ENCODE measurements at places on chromosomes 7 and 10.

DNA sequence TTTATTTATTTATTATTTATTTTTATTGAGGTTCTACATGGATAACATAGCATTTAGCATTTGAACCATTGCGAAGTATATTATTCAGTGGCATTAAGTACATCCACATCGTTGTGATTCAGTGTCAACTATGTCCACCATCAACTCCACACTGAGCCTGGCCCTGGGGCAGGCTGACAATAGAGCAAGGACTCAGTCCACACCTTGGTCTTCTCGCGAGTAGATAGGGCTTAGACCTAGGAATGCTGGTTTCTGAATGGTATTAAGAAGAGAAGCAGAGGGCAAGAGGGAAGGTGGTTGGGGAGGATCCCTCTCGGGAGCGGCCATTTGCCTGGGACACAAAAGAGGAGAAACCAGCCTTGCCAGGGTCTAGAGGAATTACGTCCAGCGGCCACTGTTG is 599.2 kb upstream of the MGMT start:
- DNase-seq, result no peak

DNA sequence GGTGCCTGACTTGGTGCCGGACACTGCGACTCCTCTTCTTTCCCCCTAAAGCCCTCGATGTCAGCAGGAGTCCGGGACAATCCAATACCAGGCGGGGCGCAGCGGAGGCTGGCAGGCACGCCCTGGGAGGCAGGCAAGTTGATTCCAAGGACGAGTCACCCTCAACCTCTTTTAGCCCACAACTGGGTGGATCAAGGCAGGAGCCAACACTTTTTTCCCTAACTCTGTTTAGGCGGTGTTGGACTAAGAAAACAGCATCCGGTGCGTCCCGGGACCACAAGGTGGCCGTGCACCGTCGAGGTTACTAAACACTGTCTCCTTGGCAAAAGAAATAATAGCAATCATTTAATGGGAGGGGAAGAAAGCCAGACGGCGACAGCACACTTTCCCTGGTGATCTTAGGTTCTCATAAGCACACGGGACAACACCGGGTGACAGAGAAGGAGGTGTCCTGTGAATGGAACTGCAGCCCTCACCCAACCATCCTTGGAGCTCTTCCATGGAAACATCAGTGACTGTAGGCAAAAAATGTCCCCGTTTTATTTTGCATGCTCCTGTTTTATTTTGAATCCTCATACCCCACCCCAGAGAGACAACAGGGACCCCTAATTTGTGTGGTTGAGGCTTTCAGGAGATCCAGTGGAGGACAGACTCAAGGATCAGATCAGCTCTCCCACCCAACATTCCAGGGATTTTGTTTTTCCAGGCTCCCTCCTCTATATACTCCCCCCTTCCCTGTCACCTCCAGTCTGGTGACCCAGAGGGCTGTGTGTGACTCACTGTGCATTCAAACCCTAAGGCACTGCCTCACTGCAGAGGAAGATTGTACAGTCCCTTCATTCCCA is 1.3 kb upstream of the CALCR start:
- no peak for DNase-seq

GRCh38 chr10:30537586-30537985 is 92.0 kb downstream of the LYZL2 start:
- no peak for DNase-seq

- no peak for DNase-seq
Observed at GRCh38 chr7:12196386-12196785, 14.7 kb upstream of the TMEM106B start.

DNA sequence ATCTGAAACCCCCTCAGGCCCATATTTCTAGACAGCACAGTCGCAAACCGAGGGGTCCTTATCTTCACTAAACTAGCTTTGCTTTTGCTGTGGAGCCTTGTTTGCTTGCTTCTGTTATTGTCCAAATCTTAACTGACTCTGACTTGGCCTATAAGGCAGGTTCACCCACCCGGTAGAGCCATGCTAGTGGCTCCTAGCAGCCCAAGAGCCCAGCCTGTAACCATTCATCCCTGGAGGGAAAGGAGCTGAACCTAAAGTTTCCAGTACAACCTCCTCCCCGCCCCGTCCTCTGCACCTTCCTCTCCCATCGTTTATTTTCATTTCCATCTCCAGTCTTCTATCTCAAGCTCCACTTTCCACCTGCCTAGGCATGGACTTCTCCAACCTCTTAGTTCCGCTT is 345.7 kb downstream of the PTPRN2 start:
- no peak for DNase-seq

DNA sequence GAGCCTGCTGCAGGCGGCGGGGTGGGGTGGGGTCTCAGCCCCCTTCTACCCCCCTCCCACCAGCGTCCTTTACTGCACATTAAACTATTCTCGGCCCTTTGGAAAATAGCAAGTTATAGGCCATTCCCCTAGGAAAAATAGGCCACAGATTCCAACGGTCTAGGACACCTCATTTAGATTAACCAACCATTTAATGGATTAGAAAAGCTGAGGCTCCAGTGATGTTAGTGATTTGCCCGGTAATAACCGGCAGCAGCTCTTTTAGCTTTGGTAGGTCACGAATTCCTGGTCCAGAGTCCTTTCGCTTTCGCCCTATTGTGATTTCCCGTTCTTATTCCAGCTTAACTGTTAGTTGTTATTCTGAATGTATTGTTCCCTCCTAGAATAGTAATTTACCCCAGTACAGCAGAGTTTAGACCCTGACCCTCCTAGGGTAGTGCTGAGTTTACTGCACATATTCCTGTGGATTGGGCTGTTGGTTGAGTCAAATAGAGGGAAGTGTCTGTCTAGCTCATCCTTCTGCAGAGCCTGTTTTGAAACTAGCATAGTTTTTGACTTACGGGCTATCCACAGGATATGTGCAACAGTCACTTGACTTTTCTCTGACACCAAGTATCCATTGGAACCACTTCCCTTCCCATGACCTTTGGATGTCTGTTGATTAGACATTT is 754 bp downstream of the GSTO1 start:
- no peak for DNase-seq

GRCh38 chr7:137527634-137528033 is 184.1 kb upstream of the PTN start:
- DNase-seq, result no peak

DNA sequence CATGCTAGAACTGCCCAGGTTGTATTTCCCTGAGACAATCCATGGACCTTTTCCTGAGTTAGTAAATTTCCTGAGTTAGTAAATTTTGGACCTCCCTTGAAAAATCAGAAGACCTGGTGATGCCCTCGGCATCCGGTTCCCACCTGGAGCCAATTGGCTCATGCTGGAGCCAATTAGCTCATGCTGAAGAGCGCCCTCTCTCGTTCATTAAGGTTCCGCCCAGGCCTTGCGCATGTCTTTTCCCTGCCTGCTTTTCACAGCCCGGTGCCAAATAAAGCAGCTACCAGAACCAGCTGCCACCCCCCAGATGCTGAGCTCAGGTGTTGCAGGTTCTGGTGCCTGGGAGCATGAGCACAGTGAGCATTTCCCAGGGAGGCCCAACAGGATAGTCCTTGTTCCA is 96.2 kb downstream of the APBB1IP start:
- no peak for DNase-seq

DNA sequence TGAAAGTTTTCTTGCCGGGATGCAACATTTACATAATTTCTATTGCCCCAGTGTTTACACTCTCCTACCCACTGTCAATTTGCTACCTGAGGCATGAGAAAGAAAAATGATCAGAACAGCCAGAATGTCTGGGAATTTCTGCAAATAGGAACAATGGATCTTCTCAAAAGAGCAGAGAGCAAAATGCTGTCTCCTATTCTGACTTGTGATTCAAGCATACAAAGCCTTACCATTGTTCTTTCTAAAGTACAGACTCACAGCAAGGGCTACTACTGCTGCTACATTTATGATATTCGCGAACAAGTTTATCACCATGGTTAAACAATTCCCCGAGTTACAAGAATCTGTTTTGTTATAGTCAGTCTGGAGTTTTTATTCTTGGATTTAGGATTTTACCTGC is 329.9 kb upstream of the CELF2 start:
- DNase-seq, result no peak

DNA sequence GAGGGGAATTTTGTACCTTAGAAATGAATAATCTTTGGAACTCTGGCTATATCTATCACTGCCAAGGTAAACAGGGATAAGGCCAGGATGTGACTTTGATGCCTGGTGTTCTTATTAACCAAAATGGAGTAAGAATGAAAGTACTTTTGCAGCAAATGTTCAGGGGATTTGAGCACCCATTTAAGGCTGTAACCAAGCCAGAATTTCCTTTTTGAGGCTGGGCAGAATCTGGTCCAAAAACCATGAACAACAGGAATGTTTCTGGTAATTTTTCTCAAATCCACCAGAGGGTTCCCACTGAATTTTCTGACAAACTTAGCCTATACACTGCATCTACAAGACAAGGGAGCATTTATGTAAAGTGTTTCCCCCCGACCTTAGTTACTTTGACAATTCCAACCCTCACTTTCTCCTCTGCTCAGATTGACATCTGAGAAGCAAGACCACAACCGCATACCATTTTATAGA is 120.6 kb downstream of the BAMBI start:
- no peak for DNase-seq

GRCh38 chr7:95828824-95829790 is 56.8 kb downstream of the DYNC1I1 start:
- DNase-seq, result no peak

DNA sequence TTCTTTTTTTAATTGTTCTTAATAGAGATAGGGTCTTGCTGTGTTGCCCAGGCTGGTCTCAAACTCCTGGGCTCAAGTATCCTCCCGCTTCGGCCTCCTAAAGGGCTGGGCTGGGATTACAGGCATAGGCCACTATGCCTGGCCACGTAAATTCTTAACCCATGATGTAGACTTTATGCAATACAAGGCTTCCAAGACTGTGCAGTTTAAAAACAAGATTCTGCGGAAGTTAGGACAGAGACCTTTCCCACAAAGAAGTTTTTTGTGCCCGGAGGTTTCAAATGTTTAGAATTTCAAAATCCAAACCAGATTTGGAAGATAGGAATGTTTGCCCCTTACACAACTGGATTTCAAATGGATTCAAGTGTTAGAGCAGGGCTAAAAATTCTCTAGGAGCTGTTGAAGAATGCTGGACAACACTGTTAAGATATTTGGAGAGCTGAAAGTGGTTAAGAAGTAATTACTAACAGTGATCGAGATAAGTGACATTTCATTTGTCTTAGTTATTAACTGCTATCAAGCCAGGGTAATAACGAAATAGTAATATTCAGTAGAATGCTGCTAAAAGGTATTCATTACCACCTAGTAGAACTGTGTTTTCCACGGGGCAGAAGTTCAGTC is 7.4 kb downstream of the APBB1IP start:
- DNase-seq, result no peak

DNA sequence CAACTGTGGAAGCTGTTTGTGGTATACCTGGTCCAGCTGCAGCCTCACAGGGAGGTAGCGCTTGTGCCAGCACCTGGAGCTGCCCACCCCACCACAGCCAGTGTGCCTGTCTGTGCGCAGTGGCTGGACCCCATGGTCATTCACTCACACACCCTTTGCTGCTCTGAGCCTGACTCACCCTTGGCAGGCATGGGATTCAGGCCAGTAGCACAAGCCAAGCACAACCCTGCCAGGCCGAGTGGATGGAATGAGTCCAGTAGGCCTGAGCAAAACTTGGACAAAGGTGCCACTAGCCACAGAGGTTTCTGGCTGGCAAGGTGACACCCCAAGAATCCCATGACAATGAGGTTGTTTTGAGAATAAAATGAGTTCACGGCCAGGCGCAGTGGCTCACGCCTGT is 19.0 kb downstream of the RBM48 start:
- DNase-seq, result no peak

GRCh38 chr7:68246189-68246633 is 1249.6 kb downstream of the TYW1 start:
- no peak for DNase-seq

- no peak for DNase-seq
Observed at GRCh38 chr7:84844771-84845170, 342.1 kb downstream of the SEMA3D start.

DNA sequence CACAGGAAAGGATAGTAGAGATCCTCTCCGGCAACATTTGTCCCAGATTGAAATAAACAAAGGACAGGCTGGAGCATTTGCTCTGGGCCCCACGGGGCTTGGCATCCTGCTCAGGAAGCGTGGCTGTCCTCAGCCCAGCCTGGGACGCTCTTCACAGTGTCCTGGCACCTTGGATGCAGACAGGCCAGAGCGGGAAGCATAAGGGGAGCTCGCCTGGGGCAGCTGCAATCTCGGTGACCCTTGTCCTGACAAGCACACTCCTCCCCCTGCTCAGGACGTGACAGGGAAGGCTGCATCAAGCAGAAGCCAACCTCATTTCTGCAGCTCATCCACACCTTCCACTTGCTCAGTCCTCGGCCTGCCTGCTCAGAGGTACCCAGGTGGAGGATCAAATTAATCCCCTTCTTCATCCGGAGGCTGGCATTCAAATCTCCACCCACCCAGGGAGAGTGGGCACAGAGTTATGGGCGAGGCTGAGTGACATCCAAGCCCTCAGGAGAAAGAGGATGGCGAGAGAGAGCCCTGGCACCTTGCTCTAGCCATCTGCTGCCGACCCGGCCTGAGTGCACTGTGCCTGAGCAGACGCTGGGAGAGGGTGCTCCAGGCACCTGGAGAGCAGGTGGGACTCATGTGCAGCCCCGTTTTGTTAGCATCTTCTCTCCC is 47.6 kb downstream of the ABRAXAS2 start:
- DNase-seq, result no peak

- no peak for DNase-seq
Observed at GRCh38 chr7:100888988-100889750, at the start of gene UFSP1. TSS of gene UFSP1 (minus strand) at chr7:100889715. CDS start at chr7:100889271, 444 bp downstream.
